Neural crest cell (in vitro differentiated cells): ENCODE measurements at places on chromosomes 6 and 20.

- DNase-seq = no peak
Measured at GRCh38 chr20:23157734-23158133, 71.6 kb upstream of the CD93 start.

DNA sequence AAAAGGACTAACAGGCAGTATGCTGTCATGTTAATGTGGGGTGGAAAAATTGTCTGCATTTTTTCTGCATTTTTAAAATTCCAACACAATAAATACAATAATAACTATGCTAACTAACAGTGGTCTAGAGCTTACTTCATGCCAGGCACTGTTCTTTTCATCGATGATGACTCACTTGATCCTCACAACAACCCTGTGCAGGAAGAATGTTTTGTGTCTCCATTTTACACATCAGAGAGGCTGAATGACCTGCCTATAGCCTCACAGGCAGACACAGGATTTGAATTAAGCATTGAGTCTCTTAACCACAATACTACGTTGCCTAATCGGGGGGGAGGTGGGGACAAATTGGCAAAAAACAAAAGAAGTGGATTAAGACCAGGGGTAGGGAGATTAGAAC, 26.9 kb upstream of the FANCE start:
- no peak for DNase-seq

DNA sequence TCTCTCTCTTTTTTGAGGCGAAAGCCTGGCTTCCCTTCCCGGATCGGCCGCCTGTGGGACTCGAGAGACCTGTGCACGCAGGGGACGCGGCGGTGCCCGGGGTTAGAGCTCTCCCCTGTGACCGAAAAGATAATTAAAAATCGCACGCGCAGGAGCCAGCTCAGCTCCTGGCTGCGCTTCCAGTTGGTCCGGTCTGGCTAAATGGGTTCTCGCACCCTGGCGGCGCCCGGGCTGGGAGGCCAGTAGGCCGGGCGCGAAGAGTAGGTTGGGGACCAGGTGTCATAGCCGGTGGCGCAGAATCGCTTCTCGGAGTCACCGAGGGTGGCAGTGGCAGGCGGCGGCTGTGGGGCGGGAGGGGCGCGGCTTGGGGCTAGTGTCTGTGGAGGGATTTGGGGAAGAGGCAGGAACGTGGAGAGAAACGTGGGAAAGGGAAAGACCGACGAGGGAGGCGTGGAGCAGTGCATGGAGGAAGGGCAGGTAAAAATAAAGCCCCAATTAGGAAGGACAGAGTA, 41.9 kb upstream of the SUPT3H start:
- DNase-seq = peak; percentile 27

- DNase-seq = no peak
Measured at GRCh38 chr6:31705931-31706330, 735 bp upstream of the LY6G6F start.

DNA sequence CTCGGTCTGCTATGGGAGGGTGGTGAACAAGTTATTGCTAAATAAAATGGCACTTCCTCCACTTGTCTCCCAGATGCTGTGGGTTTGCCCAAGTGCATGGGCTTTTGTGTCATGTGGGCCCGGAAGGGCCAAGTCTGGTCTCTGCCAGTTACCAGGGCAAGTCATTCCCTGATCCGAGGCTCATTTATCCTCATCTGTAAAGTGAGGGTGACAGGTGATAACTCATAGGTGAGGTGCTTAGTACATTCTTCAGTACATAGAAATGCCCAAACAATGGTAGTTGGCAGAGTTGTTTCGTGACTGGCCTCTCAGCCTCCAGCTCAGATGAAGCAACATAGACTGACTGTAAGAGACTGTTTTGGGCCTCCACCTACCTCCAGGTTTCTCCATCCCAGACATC, 2.0 kb upstream of the MUCL3 start:
- no peak for DNase-seq

DNA sequence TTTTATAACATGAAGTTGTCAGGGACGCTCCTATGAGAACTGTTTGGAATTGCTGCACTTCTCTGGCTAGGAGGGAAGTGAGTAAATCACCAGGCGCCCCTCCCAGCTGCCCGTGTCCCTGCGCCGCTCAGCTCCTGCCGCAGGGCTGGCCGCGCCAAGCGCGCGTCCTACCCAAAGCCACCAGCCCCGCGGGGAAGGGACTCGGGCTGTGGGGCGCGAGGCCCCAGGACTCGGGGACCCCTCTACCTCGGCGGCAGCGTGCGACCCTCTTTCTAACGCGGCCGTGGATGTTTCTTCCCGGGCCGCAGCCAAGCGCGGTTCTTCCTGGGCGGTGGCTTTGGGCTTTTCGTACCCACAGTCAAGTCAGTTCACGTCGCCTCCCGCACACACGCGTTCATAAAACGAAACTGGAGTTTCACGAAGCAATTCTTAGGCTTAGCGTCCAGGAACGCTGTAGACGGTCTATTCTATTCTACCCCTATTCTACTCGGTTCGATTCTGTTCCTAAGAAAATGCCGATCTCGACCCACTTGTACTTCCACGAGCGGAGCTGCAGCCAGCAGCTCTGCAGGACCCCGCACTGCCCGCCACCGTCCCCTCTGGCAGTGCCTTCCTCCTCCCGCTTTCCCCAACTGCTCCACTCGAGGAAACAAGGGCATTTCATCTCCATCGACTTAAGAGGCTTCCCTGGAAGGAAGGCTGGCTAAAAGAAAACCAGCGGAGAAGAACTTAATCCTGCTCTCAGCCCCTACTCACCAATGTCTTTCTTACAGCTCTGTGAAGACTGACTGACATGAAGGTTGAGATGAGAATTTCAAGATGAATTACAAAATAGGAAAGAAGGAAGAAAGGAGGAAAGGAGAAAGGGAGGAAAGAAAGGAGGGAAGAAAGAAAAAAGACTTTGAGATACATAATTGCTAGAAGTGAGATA, 15.4 kb downstream of the FOXC1 start:
- no peak for DNase-seq

- no peak for DNase-seq
Measured at GRCh38 chr6:67285770-67286495, 1349.1 kb upstream of the ADGRB3 start.

DNA sequence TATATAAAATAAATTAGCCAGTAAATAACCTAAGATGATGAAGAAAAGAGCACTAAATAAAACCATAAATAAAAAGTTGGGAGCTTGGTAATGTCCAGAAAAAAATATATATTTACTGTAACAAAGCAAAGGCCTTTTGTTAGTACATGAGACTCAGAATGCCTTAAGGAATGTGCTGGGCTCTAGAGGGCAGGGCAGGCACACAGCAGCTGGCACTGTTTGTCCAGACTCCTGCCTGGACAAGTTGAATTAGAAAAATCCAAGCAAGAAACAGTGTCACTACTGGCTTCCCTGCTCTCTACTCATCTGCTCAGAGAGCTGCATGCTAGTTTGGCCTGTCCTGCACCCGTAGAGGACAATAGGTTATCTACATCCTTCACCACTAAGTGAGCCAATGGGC, 8.8 kb downstream of the DEFB129 start:
- DNase-seq = no peak

DNA sequence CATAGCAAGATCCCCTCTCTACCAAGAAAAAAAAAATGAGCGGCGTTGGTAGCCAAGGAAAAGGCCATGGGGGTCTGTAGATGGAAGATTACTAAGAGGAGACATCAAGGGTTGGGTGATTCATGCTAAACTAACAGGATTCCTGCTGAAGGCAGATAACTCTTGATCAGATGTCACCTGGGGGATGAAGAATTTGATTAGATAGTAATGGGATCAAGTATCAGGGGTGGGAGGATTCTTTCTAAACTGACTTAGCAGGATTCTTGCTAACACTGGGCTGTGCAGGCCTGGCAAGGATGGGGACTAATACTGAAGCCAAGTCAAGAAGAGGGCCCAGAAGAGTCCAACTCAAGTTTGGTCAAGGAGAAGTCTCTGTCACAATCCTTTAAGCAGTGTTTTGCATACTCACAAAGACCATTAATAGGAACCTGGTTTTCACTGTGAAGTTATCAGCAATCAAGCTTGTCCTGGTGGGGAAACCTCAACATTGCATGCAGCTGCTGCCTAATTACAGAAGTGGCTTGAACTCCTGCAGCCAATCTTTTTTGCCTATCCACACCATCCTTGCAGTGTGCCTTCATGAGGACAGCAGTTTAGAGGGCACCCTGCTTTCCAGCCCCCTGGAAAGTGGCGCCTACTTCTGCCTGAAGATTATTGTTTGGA, 61.3 kb downstream of the ANKRD6 start:
- DNase-seq = no peak

- DNase-seq = no peak
Measured at GRCh38 chr6:136552054-136552453, 1.8 kb upstream of the MAP7 start.

DNA sequence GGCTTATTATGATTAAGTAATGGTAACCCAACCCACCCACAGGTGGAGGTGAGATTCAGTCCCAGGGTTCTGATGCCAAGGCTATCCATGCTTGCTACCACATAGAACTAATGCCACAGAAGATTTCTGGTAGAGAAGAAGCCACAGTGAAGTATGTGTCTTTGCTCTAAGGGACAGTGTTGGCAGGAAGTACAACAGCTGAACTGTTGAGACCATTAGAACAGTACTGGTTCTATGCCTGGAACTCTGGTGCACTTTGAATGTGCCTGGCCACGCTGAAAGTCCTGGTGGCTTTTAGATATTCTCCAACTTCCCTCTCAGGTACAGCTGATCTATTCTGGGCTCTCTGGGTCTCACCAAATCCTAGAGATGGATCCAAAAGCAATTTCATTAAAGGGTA, 7.8 kb downstream of the STX7 start:
- no peak for DNase-seq

DNA sequence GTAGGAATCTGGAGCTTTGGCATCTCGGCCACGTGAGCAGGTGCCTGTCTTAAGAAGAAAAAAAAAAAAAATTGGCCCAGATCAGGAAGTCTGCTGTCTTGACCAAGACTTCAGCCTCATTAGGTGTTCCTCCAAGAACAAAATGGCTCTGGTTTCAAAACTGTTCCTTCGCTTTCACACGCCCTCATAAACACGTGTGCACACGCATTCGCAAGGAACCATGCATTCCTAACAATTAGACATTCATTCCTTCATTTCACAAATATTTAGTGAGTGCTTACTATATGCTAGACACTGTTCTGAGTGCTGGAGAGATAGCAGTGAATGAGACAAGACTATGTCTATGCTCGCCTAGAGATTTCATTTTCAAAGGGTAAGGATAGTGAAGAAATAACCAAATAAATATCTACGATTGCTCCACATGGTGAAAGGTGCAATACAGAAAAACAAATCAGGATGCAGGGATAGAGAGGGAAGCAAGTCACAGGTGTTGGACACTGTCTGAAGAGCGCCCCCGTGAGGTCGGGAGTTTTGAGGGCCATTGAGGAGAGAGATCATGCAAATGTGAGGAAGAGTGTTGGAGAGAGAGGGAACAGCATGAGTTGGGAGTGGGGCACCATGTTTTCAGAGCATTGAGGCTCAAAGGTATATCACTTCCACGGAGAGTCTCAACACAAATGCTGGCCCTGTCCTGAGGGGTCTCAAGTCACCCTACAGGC, 53.3 kb downstream of the CCDC170 start:
- DNase-seq = no peak

GRCh38 chr20:53413186-53413631, 180.4 kb downstream of the ZNF217 start:
- DNase-seq = no peak

GRCh38 chr6:128209771-128210170, 308.9 kb upstream of the THEMIS start:
- no peak for DNase-seq

- DNase-seq = no peak
Measured at GRCh38 chr6:25035512-25036435, 100.0 kb upstream of the RIPOR2 start.

GRCh38 chr6:96542702-96543101, 20.2 kb upstream of the FHL5 start:
- DNase-seq = no peak

DNA sequence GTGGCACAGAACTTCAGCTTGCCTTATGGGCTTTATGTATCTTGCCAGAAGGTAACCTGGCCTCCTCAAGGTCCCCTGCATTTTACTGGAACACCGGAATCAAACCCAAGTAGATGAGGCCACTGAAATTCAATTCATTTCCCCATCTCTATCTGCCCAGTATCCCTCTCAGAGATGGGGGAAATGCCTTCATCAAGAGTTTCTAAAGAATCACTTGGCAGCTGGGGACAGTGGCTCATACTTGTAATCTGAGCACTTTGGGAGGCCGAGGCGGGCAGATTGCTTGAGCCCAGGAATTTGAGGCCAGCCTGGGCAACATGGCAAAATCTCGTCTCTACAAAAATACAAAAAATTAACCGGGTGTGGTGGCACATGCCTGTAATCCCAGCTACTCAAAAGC, 12.9 kb downstream of the MDGA1 start:
- DNase-seq = no peak

DNA sequence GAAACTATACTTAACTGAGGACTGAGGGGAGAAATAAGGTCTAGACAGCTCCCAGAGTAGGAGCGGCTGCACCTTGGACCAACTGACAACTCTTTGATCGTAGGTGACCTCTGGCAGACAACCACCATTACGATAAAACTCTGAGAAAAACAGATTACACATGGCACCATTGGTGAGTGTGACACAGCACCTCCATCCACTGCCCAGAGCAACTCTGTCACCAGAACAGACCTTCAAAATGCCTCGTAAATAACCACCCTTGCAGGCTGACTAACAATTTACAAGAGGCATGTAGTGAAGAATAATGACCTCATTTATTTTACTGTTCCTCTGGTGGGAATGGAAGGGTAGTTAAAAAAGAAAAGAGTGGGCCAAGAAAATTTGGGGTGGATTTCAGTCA, 64.2 kb downstream of the F13A1 start:
- DNase-seq = no peak

DNA sequence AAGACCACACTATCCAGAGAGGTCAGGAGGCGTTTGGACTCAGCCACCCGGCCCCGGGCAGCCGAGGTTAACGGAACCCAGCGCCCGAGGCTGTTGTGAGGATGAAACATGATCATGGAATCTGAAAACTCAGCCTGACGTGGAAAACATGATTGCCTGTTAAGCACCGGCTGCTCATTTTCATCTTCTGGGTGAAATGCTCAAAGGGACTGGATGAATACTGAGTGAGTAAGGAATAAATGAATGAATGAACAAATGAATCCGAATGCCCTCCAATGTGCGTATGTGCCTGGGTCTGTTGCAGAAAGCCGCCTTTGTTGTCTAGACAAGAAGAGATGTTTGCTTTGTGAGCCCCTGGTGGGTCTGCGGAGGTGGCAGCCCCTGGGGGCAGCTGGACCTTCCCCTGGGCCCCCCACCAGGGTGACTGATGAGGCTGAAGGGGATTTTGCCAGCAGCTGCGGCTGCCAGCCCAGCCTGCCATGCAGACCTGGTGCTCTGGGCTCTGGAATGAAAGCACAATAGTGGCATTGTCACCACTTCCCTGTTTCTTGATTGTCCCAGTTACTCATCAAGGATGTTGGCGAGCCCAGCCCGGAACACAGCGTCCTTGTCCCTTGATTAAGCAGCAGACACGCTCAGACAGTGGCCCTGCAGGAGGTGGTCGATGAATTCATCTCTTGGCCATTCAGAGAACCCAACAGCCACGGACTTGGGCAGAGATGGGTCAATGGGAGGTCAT, 211.1 kb downstream of the ANKRD60 start:
- DNase-seq = peak; percentile 16

- DNase-seq = peak; percentile 4
Measured at GRCh38 chr6:71248306-71248765, 40.3 kb upstream of the OGFRL1 start.

- DNase-seq = no peak
Measured at GRCh38 chr6:101878554-101879276, 485.2 kb downstream of the GRIK2 start.

- DNase-seq = no peak
Measured at GRCh38 chr20:5923493-5923892, 26.8 kb downstream of the TRMT6 start.
